Spinal cord (tissue), 10 donors: ENCODE measurements at places on chromosomes 3 and 15. TPM values are rescaled to one million over a fixed set of nuclear protein-coding genes. Genes with fewer than 3 reads are reported as not detected.

The NRG4 gene
- polyA plus RNA-seq: 9.2 TPM

The TNFSF10 gene
- 5.5 TPM for polyA plus RNA-seq

The COL6A6 gene
- 1.0 TPM for polyA plus RNA-seq

The POLG gene
- 44.7 TPM for polyA plus RNA-seq

The TF gene
- polyA plus RNA-seq: 708 TPM

The GRM7 gene
- 30.8 TPM for polyA plus RNA-seq

The MAP1A gene
- polyA plus RNA-seq: 230 TPM

The HRG gene
- polyA plus RNA-seq: 0.17 TPM

The SI gene
- polyA plus RNA-seq: 0.05 TPM

The ISLR gene
- polyA plus RNA-seq: 195 TPM

The CYP1A2 gene
- polyA plus RNA-seq: 0.29 TPM

The RAD51 gene
- polyA plus RNA-seq: 7.9 TPM

The GOLGA6B gene
- not detected for polyA plus RNA-seq

The WNT5A gene
- 23.2 TPM for polyA plus RNA-seq

The ST8SIA2 gene
- polyA plus RNA-seq: 26.7 TPM

The CIB2 gene
- polyA plus RNA-seq: 74.6 TPM

GRCh38 chr15:57460208-57460816 lies 84.0 kb downstream of the CGNL1 start:
- no peak for DNase-seq

DNA sequence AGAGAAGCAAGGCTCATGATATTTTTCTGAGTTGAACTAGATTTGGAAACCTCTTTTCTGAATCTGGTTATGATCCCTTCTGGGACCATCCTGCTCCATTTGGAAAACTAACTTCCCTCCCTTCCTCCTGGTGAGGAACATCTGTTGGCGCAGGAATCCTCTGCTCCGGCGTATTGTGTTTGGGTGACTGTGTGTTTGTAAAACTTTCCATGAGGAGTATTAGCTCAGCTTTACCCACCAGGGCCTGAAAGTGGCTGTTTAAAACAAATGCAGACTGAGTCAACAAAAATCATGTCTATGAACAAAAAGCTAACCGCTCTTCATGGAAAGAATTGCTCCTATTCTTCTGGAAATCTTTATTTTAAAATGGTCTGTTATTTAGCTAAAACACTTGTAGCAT lies 17.7 kb downstream of the STARD9 start:
- DNase-seq: no peak

- no peak for DNase-seq
Measured at GRCh38 chr15:35838424-35839111, 292.6 kb upstream of the DPH6 start.

GRCh38 chr3:167978071-167978470 lies 117.7 kb downstream of the GOLIM4 start:
- no peak for DNase-seq

DNA sequence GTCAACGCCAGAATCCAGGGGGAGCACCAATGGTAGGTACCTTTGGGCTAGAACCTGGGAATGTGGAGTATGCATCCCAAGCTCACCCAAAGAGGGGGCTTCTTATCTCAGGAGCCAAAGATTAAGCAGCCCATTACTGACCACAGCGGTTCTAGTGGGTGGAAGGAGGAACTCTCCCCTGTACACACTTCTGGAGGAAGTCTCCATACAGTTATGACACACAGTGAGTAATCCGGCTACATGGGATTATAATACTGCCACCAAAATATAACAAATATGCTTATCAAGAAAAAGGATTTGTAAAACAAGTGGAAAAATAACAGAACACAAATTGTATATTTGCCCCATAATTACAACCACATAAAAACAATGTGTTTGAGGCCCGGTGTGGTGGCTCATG lies 8.4 kb downstream of the MYO1E start:
- DNase-seq: no peak

DNA sequence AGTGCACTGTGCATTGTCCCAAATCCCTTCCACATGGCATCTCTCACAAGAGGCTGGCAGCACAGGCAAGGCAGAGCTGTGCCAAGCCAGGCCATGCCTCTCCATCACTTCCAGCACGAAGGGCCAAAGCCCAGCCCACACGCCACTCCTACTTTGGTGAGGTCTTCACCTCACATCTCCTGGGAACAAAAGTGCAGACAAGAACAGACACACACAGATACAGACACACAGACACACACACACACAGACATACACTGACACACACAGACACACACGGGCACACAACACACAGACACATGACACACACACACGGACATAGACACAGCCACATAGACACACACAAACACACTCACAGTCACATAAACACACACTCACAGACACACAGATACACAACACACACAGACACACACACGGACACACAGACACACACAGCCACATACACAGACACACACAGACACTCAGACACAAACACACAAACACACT lies 233.3 kb downstream of the UACA start:
- no peak for DNase-seq

DNA sequence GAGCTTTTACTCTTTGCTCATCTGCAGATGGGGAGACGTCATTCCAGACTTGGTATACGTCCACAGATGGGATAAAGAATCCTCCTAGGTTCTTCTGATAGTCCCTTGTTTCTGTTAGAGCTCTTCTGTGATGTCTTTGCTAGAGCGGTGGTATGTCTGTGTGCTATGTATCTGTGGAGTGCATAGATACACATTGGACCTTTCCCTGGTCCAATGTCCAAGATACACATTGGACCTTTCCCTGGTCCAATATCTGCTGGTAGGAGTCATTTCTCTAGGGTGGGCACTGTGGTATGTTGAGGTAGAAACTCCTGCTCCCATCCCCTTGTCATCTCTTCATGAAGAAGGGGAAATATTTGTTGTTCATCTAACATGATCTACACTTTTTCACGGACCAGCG lies 47.5 kb upstream of the LPP start:
- DNase-seq: no peak

- DNase-seq: no peak
Measured at GRCh38 chr3:10524799-10525301, 19.5 kb upstream of the ATP2B2 start.

GRCh38 chr3:24264011-24264410 lies 230.6 kb downstream of the THRB start:
- DNase-seq: no peak

DNA sequence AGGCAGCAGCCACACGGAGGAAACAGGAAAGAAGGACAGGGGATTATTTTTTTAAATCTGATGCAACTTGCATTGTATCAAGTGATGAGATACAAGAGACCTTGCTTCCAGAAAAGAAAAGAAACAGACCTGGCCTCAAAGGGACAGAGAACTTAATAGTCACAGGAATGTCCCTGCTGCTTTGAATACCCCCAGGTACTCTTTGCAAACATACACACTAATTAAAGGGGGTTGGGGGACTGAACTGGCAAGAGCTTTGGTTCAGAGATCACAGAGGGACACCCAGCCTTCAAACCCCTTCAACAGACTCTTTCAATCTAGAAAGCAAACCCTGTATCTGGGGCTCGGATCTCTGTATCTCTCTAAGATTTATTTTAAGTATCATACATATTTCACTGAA lies 18.0 kb downstream of the TNIK start:
- DNase-seq: no peak

DNA sequence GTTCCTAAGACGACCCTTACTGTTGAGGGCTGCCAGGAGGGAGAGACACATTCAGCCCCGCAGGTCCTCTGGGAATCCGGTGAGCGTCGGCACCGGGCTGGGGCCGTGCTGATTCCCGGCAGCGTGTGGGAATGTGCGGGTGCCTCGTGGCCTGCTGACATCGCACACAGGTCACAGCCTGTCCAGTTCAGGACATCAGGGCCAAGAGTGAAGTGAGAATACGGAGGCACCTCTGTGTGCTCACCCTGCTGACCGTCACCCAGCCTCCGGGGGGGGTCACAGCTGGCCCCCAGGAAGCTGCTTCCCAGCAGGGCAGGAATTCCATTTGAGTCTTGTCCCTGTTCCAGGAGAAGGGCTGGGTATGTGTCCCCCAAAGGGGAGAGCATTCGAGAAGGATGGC lies 53.6 kb downstream of the PGPEP1L start:
- no peak for DNase-seq

DNA sequence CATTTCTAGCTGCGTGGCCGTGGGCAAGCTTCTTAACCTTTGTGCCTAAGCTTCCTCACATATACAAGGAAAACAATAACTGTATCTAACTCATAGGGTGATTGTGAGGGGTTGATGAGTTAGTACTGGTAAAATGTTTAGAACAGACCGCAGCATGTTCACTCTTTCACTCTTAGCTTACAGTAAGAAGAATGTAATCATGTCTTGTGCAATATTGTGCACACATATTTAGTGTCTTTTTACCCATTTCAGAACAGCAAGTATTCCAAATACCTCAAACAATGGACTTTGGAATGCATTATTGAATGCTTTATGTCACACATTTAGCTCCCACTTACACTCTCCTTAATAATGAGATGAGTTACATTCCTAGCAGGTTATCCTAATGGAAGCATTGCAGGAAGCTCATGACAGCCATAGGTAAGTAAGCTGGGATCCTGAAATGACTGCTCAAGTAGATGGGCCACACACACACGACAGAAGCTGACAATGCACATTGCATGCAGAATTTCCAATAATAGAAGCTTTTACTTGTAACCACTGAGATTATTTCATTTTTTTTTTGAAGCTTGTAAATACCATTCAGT lies 468.9 kb upstream of the WNT5A start:
- DNase-seq: no peak

DNA sequence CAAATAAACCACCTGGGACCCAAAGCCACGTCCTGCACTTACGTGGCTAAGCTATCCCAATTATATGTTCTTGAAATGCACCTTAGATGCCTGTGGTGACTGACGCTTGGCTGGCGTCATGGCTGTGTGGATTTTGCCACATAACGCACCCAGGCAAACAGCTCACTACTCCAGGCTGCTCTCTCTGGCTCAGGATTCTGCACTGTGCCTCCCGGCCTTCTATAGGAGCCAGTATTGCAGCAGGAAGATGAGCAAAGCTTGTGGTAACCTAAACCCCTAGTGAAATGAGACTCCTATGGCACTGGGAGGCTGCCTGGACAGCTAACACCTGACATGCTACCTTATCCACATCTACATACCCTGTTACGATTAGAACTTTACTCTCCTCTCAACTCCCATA lies 179.3 kb downstream of the THRB start:
- no peak for DNase-seq

- DNase-seq: no peak
Measured at GRCh38 chr3:112818289-112818688, 28.4 kb downstream of the CD200R1L start.

DNA sequence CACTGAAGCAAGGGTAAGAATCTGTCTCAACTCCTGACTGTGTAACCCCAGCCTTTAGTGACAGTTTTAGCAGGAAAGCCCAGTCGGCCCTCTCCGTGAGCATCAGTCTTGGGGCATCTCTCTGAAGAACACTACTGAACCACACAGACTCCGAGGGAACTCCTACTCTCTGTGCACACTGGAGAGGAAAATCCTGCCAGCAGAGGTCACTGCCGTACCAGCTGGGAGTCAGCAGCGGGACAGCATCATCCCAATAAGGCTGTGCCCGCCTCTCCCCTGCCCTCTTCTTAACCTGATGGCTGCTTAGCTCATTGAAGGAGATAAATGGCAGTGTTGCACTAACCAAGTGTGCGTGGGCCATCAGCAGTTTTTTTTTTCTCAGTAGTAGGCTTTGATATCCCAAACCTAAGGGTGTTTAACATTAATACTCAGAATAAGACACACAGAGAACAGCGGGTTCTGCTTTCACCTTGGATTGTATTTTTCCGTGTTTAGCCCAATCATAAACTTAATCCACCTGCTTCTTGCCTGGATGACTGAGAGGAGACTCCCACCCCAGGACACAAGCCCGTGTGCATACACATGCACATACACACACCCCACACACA lies 26.6 kb upstream of the RASA2 start:
- DNase-seq: peak; percentile 61

- DNase-seq: no peak
Measured at GRCh38 chr3:50395070-50395860, 35.9 kb upstream of the TMEM115 start.

DNA sequence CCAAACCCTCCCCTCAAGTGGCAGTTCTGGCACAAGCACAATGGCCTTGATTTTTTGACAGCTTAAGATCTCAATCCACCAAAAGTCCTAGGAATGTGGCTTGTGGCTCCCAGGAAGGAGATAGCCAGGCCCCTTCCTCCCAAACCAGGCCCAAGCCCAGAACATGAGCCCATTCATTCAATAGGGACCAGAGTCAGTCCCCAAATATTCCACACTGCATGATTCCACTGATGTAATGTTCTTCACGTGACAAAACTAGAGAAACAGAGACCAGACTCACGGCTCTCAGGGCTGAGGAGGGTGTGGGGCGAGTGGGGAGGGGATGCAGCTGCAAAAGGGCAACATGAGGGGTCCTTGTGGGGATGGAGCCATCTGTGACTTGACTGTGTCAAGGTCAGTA lies 25.5 kb downstream of the ABTB1 start:
- DNase-seq: no peak

GRCh38 chr3:34248352-34248751 lies 449.9 kb downstream of the PDCD6IP start:
- no peak for DNase-seq

DNA sequence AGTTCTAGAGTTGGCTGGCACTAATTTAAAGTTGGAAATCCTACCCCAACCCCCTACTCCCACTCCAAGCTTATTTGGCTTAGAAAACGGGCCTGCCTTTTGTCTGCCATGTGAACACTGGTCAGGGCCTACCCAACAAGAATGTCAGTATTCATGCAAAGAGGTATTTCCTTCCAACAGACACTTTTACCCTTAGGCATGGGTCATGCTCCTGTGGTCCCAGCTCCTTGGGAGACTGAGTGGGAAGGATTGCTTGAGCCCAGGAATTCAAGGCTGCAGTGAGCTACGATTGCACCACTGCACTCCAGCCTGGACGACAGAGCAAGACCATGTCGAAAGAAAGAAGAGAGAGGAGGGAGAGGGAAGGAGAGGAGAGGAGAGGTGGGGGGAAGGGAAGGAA lies 137.5 kb upstream of the LRTM1 start:
- no peak for DNase-seq

DNA sequence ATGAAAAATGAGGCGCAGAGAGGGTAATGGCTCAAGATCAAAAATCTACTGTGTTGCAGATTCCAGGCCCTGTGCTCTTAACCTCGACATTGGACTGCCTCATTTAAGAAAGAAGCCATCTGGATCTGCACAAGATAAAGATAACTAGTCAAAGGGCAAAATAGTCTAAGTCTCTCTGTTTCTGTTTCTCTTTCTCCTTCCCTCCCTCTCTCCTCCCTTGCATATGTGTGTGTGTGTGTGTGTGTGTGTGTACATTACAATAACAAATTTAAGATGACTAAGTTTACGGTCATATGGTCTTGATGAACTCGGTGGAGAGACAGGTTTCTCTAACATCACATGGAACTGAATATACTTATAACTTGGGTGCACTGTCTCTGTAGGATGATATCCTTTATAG lies 69.2 kb downstream of the MEIS2 start:
- no peak for DNase-seq

- no peak for DNase-seq
Measured at GRCh38 chr3:147400999-147401398, 5.3 kb downstream of the ZIC4 start.

GRCh38 chr15:75023872-75024636 lies 664 bp downstream of the PPCDC start:
- DNase-seq: no peak
